ENCODE measurements at places on chromosomes 7 and 10.

DNA sequence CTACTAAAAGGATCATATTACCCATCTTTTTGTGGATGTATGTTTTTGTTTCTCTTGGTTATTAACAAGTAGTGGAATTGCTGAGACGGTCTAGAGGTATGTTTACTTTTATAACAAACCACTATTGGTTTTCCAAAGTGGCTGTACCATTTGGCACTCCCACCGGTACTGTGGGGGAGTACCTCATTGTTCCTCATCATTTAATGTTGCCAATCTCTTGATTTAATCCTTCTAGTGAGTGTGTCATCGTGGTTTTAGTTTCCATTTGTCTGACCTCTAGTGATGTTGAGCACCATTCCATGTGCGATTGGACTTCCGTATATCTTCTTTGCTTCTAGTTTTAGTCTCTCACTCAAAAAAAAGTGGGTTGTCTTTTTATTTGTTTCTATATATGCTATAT, 50.4 kb downstream of the RBM33 start:
- no peak for DNase-seq

GRCh38 chr7:119343289-119343688, 929.7 kb upstream of the KCND2 start:
- DNase-seq, result no peak

DNA sequence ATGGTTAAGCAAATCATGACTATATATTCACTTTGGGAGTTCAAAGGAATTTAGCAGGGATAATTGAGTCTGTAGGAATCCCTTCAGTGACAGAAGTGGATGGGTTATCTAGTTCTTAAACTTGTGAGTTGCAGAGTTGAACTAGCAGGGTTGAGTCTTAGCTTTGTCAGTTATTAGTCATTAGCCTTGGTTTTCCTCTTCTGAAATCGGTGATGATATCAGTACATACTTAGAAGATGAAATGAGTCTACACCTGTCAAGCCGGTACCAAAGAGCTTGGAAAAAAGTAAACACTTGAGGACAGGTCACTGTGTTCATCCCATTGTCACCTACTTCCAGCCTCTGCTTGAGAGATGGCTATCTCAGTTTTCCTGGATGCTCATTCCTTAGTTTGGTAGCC, 73.5 kb downstream of the BUB3 start:
- DNase-seq, result no peak

- no peak for DNase-seq
These were observed 42.6 kb downstream of the BAMBI start for GRCh38 chr10:28719789-28720436.
